Femur (tissue), 1 donor: ENCODE measurements at places on chromosomes 1 and 21.

DNA sequence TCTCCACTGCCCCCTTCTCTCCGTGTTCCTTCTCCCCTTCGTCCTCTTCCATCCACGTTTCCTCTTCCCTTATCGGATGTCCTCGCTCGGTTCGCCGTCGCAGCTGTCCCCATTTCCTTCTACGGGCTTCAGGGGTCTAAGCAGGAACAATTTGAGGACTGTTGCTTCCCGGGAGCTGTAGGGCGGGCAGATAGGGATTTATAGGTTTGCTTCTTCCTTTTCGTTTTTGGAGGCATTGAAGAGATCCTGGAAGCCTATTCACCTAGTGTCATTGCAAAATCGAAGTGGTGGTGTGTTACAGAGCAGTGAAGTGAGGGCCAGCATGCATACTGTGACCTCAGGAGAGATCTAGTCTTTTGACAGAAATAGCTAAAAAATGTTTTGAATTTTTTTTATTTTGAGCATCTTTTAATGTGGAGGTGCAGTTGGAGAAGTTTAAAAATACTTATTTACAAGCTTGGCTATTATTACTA, 897 bp downstream of the ZYG11B start:
- DNase-seq = peak; percentile 37

GRCh38 chr21:45875416-45875760, 106.2 kb upstream of the COL6A1 start:
- DNase-seq = no peak

GRCh38 chr1:233327651-233328141, at the start of gene MAP3K21:
Gene MAP3K21, plus strand, starts transcription at chr1:233327724. Its CDS starts 305 bp downstream, at chr1:233328029.
- no peak for DNase-seq

GRCh38 chr1:54342742-54343687, 63.2 kb downstream of the SSBP3 start:
- DNase-seq = no peak

GRCh38 chr1:240577095-240577494, 34.9 kb downstream of the GREM2 start:
- DNase-seq = no peak

- no peak for DNase-seq
These were observed 9.0 kb upstream of the RPL5 start for GRCh38 chr1:92822879-92823278.

- DNase-seq = no peak
These were observed 122.3 kb downstream of the TNFSF18 start for GRCh38 chr1:172928412-172928811.

DNA sequence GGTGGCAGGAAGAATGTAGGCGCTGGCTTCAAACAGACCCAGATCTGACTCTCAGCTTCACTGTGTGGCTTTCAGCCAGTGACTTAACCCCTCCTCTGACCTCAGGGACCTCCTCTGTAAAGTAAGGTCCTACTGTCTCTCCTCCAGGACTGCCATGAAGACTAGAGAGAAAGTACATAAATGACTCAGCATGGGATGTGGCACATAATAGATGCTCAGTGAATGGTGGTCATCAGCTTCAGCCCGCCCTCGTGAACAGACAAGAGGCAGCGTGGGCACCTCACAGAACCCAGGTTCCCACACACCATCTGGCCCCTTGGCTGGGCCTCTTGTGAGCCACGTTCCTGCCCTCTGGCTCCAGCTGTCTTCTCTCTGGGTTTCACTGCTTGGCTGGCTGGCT, 126.0 kb downstream of the SYF2 start:
- no peak for DNase-seq

GRCh38 chr1:159993911-159994310, 37.9 kb downstream of the PIGM start:
- no peak for DNase-seq

DNA sequence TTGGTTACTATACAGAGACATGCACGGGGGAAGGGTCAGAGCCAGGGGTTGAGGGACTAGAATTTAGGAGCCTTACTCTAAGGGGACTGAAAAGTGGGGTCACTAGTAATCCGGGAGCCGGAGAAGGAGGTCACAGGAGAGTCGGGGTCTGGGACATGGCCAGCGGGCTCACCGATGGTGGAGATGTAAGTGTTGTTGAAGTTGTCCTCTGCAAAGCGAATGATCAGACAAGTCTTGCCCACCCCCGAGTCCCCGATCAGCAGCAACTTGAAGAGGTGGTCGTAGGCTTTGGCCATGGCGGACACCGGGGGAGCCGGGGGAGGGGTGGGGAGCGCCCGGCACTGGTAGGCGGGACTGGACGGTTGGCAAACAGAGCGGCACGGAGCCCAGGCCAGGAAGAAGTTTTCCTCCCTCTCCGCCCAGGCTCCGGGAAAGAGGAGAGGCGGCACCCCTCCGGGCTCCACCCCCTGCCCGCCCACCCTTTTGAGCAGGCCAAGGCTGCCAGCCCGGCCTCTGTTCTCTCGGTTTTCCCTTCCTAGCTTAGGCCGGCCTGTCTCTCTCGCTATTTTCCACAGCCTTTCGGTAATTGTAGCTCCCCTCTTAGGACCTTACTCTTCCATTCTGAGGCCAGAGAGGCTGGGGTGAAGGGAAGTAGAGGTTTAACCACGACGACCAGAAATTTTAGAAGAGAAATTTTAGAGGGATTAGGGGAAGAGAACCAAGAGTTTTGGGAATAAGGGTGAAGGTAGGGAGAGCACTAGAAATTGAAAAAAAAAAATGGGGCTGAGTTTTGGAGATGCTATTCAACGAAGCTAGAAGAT, at the start of gene RAB13:
TSS of gene RAB13 (minus strand) at position 399 of the 821 bp plus-strand sequence. CDS start at position 296, 103 bp downstream.
- DNase-seq = peak; percentile 95

GRCh38 chr1:12464598-12465056, 153.4 kb downstream of the DHRS3 start:
- peak; percentile 88 for DNase-seq

DNA sequence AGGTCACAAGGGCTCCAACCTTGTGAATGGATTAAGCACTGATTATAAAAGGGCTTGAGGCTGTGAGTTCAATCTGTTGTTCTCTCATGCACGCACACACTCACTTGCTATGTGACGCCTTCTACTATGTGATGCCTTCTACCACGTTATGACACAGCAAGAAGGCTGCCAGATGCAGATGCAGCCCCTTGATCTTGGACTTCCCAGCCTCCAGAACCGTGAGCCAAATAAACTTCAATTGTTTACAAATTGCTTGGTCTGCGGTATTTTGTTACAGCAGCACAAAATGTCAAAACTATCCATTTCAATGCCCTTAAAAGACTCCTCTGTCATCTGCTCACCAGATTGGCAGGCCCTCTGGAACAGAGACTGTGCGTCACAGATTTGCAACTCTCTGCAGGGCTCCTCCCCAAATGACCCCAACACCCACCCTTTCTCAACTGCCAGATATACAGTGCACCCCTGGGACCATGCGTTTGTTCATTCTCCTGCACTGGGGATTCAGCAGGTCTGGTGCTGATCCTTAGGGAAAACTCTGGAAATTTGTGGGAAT, 47.8 kb upstream of the KANK4 start:
- DNase-seq = no peak

GRCh38 chr21:26351661-26352060, 181.1 kb upstream of the APP start:
- no peak for DNase-seq

DNA sequence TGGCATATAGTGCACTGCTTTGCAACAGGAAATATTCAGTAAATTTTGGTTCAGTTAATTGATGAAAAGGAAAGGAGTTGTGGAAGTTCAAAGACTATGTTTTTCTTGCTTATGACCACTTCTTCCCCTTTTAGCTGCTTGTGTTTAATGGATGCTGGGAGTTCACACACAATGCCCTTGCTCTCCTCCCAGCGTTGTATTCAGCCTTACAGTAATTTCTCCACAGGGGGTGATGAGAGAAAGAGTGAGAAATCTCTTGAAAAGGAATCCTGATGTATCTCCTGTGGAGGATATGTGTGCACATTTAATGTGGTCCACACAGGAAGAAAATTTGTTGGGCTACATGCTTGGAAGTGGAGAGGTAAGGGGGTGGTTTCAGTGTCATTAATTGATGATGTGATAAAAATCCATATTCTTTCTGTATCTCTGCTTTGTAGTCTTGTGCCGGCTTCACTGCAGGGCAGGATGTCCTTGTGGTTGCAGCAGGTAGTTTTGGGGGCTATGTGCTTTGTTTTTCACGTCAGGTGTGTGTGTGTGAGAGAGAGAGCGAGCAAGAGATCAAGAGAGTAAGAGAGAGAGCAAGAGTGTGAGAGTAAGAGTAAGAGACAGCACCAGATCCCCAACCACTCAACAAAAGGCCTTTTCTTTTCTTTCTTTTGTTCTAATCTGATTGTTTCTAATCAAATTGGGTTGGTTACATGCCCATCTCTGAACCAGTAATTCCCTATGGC, 204.4 kb downstream of the RWDD3 start:
- no peak for DNase-seq

- DNase-seq = no peak
These were observed 28.6 kb downstream of the AK4 start for GRCh38 chr1:65176591-65176990.

DNA sequence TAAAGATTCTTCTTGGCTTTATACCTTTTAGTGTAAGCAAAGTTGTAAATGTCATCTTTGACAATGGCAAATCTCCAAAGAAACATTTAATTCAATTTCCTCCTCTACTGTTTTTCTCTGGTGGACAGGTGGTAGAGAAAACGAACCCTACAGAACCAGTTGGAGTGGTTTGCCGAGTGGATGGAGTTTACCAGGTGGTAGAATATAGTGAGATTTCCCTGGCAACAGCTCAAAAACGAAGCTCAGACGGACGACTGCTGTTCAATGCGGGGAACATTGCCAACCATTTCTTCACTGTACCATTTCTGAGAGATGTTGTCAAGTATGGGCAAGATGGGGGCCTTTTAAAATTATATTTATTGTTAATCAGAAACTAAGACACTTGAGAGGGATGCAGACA, 25.8 kb downstream of the UAP1 start:
- DNase-seq = no peak
